Skeletal muscle cell (primary cell): ENCODE measurements at places on chromosomes 5 and 9.

- DNase-seq, result no peak
Measured at GRCh38 chr5:42267091-42267490, 156.1 kb upstream of the GHR start.

DNA sequence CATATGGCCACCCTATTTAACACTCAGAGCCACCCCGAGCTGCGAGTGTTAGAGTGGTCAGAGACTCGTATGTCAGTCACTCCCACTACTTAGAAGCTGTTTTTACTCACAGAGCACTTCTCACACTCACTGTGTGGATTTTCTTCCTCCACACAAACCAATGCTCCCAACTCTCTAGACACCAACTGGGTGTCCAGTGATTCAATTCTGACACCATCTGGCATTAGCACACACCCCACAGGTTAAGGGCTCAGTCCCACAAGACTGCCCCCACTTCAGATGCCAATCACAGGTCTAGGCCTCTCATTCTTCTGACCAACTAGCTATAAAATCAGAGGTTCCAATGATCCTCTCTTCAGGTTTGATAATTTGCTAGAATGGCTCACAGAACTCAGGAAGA, 174.8 kb downstream of the FANCC start:
- no peak for DNase-seq

GRCh38 chr5:78008356-78008967, 232.3 kb upstream of the TBCA start:
- no peak for DNase-seq

DNA sequence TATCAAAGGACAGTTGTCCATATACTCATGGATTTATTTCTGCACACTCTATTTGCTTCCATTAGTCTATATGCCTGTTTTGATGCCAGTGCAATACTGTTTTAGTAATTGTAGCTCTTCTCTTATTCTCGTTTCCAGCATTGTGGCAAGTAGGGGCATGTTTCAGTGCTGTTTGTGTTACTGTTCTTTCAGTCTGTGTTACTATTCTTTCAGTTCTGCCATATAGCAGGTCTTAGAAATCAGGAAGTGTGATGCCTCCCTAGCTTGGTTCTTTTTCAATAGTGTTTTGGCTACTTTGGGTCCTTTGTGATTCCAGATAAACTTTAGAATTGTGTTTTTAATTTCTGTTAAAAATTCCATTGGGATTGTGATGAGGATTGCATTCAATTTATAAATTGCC, 180.5 kb upstream of the PTPRD start:
- no peak for DNase-seq

DNA sequence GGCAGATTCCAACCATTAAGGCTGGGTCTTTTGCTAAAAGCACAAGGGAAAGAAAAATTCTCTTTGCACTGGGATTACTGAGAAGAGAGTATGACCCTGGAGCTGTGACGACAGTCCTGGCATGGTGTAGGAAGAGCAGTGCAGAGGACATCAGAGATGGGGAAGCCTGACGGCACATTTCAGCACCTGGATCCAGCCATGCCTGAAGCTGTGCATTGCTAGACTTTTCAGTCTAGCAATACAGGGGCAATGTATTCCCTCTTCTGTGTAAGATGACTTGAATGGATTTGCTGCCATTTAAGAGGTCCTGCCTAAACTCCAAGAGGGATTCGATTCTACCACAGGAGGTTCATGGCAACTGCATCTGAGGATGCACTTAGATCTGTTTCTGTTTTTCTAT, 12.3 kb upstream of the MRNIP start:
- no peak for DNase-seq

GRCh38 chr9:21527579-21527978, 45.5 kb upstream of the IFNE start:
- no peak for DNase-seq
